ENCODE measurements at places on chromosomes 3 and 15. TPM values are rescaled to one million over a fixed set of nuclear protein-coding genes. Genes with fewer than 3 reads are reported as not detected.

CHRD gene
- total RNA-seq: 17.4 TPM

HYAL1 gene
- 1.2 TPM for total RNA-seq

CLN6 gene
- 51.6 TPM for total RNA-seq

SEMA5B gene
- 68.4 TPM for total RNA-seq

DNA sequence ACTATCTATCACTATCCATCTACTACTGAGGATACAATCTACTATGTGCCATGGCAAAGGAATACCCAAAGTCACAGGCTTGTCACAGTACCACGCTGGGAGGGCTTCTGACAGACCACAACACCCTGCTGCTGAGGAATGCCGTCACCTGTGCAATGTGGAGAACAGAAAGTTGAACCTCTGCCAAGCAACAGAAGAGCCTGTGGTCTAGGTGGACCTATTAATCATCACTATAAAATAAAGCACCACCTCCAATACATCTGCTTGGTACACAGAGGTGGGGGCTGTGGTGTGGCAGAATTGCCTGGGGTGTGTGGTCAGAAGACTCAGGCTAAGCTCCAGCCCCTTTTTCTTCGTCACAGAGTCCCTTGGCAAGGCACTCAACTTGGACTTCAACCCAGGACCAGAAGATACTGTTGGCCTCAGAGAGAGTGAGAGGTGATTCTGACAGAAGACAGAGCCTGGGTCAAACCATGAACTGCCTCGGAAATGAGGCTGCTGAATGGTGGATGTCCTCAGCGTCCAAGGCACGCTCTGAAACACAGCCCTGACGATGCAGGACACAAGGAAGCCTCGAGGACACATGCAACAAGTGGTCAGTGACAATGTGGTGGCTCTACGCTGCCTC lies 189.4 kb upstream of the CHRNA7 start:
- DNase-seq: no peak

GRCh38 chr15:74217907-74218885 lies 15.6 kb upstream of the STRA6 start:
- no peak for DNase-seq

- DNase-seq: peak; percentile 27
Observed at GRCh38 chr15:68380456-68380855, 51.5 kb downstream of the ITGA11 start.

- DNase-seq: no peak
Observed at GRCh38 chr3:88141458-88142083, 8.2 kb upstream of the C3orf38 start.

DNA sequence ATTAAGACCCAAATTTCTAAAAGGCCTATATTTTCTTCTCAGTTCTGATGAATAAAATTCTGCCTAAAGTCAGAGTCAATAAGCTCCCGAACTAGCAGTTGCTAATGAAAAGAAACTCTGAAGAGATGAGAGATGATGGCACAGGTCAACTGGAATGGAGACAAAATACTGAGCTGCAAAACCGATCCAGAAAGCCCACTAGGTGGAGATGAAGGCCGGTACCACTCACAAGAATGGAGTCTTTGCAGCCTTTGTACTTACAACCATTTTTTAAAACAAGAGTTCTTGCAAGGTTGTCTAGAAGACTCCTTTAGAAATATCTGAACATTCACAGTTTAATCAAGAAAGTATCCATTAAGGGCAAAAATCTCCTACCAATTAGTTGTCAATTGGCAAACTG lies 119.9 kb upstream of the TJP1 start:
- DNase-seq: no peak

- peak; percentile 17 for DNase-seq
Observed at GRCh38 chr3:127532561-127533203, 57.9 kb downstream of the TPRA1 start.

- DNase-seq: no peak
Observed at GRCh38 chr15:33757516-33758232, 210.6 kb upstream of the CHRM5 start.

- DNase-seq: no peak
Observed at GRCh38 chr3:126927401-126927750, 55.5 kb upstream of the PLXNA1 start.

DNA sequence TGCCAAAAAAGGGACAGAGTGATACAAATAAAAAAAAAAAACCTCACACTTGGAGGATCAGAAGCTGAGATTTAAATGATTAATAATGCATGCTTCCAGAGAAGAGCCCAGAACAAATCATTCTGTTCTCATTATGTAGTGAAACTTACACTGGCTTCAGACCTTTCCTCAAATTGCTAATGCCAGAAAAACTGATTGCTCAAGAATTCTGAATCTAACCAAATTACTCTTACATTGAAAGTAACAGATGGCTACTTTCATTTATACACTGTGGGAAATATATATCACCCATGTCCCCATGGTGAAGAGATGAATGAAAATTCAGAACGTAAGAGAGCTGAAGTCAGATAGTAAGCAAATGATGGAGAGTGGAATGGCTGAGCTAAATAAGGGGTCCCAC lies 85.9 kb upstream of the NSMCE3 start:
- DNase-seq: no peak

GRCh38 chr15:80288131-80288530 lies 36.1 kb upstream of the CTXND1 start:
- no peak for DNase-seq

GRCh38 chr3:56368846-56369245 lies 99.4 kb downstream of the ERC2 start:
- no peak for DNase-seq

- DNase-seq: no peak
Observed at GRCh38 chr15:46088486-46089445, 453.9 kb downstream of the SQOR start.

DNA sequence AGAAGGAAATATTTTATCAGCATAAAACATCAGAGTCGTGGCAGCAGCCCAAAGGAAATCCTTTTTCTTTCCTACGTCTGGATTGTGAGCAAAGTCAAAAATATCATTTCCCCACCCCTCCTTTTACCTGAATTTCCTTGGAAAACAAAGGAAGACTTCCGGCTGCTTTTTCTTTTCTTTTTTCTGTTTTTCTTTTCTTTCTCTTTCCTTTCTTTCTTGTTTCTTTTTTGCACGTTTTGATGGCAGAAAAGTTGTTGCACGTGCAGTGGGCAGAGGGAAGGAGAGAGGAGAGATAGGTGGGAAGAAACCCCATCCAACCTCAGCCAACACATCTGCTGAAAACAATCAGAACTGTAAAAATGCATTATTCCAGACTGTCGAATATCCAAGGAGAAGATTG lies 544 bp upstream of the MYO1E start:
- no peak for DNase-seq
